HFFc6 (cell line): ENCODE measurements at places on chromosomes 7 and 10. TPM values are rescaled to one million over a fixed set of nuclear protein-coding genes. Genes with fewer than 3 reads are reported as not detected.

- DNase-seq = peak; percentile 19
These were observed 10.7 kb upstream of the ATRNL1 start for GRCh38 chr10:115082506-115082905.

DNA sequence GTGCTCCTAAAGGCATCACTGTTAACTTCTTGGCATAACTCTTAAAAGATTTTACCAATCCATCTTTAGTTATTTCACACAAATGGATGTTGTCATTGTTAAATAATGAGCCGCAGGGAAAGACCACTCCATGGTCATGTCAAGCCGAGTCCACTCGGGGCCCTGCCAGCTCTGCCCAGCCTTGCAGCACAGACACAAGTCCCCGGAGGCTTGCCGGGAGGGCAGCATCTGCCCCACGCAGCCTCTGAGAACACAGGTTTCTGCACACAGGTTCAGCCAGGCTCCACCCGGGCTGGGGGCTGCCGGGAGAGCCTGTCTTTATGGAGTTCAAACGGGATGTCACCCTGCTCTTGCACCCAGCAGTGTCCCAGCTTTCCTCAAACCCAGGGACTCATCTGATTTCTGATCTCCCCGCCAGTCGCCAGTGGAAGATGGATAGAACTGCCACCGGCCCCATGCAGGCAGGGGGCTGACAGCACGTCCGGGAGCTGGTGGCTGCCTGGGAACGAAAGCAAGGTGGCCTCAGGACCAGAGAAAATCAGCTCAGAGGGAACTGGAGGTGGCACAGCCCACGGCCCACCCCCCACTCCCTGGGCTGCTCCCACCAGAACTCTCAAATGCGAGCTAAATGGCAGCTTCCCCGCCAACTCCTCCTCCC lies 156.2 kb downstream of the TCERG1L start:
- no peak for DNase-seq

DNA sequence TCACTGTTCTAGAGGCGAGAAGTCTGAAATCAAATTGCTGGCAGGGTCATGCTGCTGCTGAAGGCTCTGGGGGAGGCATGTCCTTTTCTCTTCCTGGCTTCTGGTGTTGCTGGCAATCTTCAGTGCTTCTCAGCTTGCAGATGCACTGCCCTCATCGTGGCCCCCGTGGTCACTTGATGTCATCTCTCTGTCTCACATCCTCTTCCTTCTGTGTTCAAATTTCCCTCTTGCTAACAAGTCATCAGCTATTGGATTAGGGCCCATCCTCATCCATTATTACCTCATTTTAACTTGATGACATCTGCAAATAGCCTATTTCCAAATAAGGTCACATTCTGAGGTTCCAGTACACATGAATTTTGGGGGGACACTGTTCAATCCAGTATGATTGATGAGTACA lies 36.6 kb upstream of the SRGN start:
- peak; percentile 14 for DNase-seq

- no peak for DNase-seq
These were observed 13.5 kb downstream of the SUN1 start for GRCh38 chr7:845731-846130.

- no peak for DNase-seq
These were observed 9.3 kb upstream of the IL2RA start for GRCh38 chr10:6071181-6072175.

DNA sequence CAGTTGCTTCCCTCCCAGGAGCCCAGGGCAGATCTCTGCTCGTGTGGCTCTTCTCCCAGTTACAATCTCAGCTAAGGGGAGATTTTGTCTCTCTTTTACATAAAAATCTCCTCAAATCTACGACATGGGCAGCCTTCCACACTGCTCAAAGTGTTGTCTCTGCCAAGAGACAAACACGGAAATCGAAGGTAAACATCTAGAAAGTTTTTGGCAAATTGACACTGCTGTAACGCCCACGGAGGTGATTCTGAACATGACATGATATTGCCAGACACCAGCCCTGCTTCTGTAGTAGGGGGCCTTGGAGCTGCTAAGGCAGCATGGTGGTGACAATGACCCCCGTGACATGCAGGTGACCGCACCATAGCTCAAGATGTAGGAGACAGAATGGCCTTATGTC lies 128.3 kb downstream of the CCDC3 start:
- no peak for DNase-seq

DNA sequence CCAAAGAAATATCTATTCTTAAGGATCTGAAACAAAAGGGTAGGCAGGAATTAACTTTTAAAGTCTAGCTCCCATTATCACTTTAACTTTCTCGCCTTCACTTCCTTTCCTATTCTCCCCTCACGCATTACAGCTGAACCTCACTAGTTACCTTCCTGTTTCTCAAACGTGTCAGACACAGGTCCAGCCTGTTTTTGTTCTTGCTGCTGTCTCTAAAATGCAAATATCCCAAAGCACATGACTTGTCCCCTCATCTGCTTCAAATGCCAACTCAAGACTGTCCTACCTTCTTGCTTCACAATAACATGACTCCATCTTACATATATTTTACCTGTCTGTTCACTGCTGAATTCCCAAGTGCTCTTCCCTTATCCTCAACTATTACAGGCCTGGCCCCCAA lies 17.6 kb downstream of the ZDHHC6 start:
- no peak for DNase-seq

HOXA13 gene
- 11.1 and 14.3 TPM in 2 replicates for total RNA-seq

ACSM6 gene
- total RNA-seq = not detected in 3 replicates

SLC18A3 gene
- total RNA-seq = not detected in 3 replicates

PNLIPRP2 gene
- total RNA-seq = not detected in 3 replicates

MBL2 gene
- not detected in 3 replicates for total RNA-seq

HTR5A gene
- total RNA-seq = not detected in 2 replicates
